Progenitor cell of endocrine pancreas (in vitro differentiated cells): ENCODE measurements at places on chromosomes 3 and 15. TPM values are rescaled to one million over a fixed set of nuclear protein-coding genes. Genes with fewer than 3 reads are reported as not detected.

DNA sequence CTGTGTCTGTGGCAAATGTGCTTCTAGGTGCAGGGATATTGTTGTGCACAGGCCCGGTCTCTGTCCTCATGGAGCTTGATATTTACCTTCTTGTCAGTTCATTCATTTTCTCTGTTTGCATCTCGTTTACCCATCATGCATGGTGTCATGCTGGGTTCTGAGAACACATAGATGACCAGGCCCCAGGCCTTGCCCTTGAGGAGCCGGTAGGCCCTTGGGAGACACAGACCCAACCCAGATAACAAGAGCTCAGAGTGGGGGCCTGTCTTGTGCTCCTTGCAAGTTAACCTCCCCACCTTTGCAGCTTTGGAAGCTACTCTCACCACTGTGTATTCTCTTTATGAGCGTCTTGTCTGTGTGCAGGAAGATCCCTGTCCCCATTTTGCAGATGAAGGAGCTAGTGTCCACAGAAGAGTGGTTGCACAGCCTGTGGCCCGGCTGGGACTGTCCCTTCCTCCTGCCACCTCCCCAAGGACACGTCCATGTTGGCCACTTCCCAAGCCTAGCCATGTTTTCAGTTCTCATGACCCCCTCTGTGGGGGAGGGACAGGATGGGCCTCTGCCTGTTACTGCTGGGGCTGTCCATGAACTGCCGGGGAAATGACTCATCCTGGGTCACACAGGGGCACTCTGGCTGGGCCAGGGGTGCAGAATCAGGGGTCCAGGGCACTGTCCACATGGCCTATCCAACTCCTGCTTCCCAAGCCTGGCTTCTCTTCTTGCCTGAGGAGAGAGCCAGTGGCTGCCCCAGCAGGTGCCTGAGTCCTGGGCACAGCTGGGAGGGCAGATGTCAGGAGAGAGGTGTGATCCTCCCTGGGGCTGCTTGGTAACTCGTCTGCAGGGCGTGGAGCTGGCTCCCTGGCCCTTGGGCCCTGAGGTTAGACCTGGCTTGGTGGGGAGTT is 3.4 kb downstream of the SNX33 start:
- DNase-seq: no peak

- no peak for DNase-seq
These were observed 141.7 kb upstream of the MBNL1 start for GRCh38 chr3:152127058-152127457.

DNA sequence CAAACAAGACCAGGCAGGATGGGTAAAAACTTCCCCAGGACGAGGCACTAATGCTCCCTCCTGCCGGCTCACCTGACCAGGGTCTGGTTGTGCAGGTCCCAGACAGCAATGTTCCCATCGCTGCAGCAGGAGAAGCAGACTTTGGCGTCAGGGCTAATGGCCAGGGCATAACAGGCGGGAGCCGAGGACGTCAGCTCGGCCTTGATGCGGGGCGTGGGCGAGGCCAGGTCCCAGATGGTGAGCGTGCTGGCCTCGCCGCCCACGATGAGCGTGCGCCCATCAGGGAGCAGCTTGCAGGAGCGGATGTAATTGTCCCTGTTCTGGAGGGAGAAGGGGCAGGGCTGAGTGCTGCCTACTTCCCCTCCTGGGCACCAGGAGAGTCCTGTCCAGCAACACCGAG is 43.4 kb downstream of the TLE3 start:
- no peak for DNase-seq

Gene GCNT3
- total RNA-seq: 4.6 and 5.6 TPM in 2 replicates

DNA sequence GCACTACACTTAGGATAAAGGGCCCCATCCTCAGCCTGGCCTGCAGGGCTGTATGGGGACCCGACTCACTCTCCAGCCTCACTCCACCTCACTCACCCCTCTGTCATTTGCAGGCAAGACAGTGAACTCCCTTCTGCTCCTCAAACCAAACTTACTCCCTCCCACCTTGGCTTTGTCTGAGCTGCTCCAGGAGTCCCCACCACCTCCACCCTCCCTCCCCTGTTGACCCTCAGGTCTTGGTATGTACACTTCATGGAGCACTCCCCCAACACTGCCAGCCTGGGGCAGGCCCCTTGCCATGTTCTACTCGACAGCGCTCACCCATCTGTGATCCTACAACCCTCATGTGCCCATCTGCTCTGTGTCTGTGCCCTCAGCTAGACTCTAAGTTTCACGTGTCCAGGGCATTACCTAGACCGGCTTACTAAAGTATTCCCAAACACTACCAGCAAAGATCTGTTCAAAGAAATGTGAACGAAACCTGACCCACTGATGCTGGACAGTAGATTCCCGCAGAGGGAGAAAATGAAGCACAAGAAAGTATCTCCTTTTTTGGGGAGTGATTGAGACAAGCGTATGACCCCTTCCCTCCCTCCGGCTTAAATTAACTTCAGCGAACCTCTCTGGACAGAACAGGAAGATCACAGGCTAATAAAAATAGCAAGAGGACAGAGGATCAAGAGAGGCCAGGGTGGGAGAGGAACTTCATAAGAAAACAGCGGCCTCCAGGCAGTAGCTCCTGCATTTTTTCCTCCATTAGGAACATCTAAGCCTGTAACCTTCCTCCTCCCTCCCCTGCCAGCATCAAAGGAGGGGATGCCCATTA is 113.2 kb downstream of the RFTN1 start:
- DNase-seq: no peak
